Lung microvascular endothelial cell (primary cell): ENCODE measurements at places on chromosomes 5 and 9. TPM values are rescaled to one million over a fixed set of nuclear protein-coding genes. Genes with fewer than 3 reads are reported as not detected.

Gene ATP10B
- total RNA-seq, result under 0.01 TPM in 2 replicates

Gene PSD2
- under 0.01 TPM in 1 of 2 replicates, not detected in the other for total RNA-seq

Gene BNIP1
- total RNA-seq, result 11.6 and 15.9 TPM in 2 replicates

Gene TCF7
- total RNA-seq, result under 0.01 and 0.22 TPM in 2 replicates

Gene C5orf58
- total RNA-seq, result not detected in 2 replicates

Gene OR1L1
- not detected in 2 replicates for total RNA-seq

GRCh38 chr5:167880420-167880819 lies 411.0 kb upstream of the WWC1 start:
- no peak for DNase-seq

DNA sequence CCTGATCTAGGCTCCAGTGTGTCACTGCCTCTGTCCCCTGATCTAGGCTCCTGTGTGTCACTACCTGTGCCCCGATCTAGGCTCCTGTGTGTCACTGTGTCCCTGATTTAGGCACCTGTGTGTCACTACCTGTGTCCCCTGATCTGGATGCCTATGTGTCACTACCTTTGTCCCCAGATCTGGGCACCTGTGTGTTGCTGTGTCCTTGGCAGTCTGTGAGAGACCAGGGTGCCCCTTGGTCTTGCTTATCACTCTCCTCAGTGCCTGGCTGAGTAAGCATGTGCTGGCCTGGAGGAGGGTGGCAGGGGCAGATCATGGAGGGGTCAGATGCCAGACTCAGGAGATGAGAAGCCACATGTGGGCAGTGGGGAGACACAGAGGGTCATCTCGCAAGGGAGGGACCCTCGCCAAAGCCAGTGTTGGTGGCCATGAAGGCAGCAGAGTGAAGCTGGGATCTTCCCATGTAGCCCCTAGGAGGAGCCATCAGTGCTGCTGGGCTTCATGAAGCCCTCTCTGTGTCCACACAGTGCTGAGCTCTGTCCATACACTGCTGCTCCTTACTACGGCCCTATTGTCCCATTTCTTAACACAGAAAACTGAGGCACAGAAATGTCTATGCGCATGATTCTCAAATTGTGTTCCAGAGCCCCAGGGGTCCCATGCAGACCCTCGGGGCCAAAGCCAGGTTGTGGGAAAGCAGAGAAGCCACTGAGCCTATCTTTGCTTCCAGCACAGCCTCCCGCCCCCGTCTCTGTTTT lies 15.5 kb downstream of the OLFML2A start:
- DNase-seq, result no peak

- no peak for DNase-seq
Measured at GRCh38 chr5:73282383-73282782, 109.4 kb downstream of the TMEM174 start.

GRCh38 chr5:145830594-145830993 lies 4.5 kb downstream of the PRELID2 start:
- DNase-seq, result no peak

- DNase-seq, result no peak
Measured at GRCh38 chr5:6333182-6333905, 45.0 kb downstream of the MED10 start.

DNA sequence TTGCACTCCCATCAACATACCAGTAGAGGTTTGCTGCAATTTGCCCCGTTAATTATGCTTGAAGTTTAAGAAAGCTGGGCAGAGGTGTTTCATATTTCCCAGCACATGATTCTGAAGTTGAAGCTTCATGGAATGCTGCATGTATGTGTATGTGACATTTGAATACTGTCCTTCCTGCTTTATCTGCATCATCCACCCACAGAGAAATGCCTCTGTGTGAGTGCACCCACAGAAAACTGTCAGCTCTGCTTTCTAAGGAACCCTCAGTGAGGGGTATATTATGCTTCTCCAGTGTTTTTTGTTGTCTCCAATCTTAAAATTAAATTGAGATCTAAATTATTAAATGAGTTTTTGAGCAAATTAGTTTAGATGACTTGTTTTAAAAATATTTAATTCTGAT lies 358.1 kb upstream of the PIK3R1 start:
- DNase-seq, result no peak

GRCh38 chr5:147454996-147455677 lies 54.7 kb downstream of the DPYSL3 start:
- no peak for DNase-seq

DNA sequence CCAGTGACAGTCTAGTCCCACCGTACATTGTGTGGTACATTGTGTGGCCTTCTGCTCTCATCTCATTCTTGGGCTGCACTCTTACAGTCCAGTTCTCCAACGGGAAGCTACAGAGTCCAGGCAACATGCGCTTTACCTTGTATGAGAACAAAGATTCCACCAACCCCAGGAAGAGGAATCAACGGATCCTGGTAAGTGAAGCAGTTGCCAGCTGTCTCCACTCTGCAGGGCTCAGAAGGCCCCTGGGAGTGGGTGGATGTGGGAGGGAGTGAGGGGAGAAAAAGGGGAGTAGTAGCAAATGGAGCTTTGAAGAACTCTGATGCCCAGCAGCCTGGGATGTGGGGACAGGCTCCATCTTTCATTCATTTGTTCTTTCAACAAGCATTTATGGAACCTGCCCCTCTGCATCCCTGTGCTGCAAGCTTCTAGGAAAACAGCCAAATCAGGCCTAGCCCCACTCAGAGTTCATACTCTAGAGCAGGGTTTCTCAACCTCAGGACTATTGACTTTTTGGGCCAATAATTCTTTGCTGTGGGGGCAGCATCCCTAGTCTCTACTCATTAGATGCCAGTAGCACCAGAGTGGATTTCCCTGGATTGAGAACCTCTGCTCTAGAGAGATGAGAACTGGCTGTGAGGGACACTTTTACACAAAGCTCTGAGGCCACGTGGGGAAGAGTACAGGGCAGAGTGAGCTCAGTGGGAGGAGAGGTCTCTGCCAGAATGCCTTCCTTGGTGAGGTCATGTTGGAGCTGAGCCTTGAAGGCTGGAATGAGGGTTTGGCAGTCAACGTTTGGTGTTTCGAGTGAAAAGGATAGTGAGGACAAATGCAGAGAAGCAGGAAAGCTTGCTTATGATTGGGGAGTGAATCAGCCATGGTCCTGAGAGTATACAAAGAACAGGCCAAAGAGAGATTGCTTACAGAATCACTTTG lies 1.1 kb downstream of the POLR1E start:
- DNase-seq, result peak; percentile 62

GRCh38 chr9:134243778-134244467 lies 79.6 kb upstream of the RNU6ATAC start:
- no peak for DNase-seq

DNA sequence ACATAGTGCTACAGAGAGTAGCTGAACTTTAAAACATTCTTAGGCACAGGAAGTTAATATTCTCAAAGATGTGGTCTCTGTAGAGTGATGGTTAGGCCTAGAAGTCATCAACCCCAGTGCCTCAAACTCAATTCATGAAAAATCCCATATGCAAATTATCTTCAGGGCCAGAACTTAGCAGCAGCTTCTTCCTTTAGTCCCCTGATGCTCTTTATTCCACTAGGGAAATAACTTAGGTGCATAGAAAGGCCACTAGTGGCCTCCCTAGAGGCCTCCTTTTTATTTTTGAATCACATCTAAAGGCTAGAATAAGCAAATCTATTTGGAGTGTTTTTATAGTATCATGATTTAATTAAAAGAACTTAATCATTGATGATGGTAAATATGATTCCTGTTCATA lies 88.3 kb downstream of the GIN1 start:
- DNase-seq, result peak; percentile 6

- DNase-seq, result no peak
Measured at GRCh38 chr9:22976454-22976853, 529.8 kb downstream of the DMRTA1 start.

- no peak for DNase-seq
Measured at GRCh38 chr5:72296256-72296655, 23.8 kb downstream of the MRPS27 start.

GRCh38 chr5:62127098-62127736 lies 178.8 kb upstream of the KIF2A start:
- DNase-seq, result no peak

DNA sequence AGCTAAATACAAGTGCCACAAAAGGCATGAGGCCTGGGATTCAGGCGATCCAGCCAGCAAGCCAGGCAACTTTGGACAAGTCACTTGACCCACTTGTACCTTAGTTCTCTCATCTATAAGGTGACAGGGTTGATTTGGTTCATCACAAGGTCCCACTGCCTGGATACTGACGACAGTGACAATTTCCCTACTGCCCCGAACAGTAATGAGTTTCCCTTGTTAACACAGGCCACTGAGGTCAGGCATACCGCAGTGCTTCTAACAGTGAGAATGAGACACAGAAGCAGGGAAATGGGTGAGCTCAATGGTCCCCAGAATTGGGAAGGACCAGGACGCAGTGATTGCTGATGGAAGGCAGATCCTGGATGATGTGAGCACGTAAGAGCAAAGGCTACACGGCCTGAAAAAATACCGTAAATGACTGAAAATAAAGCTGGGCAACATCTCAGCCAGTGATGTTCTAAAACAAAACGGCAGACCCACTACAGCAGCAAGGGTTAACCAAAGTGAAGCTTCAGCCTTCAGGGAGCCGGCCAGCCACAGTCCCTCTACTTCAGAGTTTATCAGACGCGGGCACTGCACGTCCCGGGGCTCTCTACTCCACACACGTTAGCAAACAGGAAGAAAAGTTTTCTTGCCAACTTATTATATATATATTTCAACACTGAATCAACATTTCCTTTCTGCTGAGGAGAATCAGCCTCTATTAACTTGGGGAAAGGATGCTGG lies 846 bp downstream of the MGAT1 start:
- DNase-seq, result no peak

DNA sequence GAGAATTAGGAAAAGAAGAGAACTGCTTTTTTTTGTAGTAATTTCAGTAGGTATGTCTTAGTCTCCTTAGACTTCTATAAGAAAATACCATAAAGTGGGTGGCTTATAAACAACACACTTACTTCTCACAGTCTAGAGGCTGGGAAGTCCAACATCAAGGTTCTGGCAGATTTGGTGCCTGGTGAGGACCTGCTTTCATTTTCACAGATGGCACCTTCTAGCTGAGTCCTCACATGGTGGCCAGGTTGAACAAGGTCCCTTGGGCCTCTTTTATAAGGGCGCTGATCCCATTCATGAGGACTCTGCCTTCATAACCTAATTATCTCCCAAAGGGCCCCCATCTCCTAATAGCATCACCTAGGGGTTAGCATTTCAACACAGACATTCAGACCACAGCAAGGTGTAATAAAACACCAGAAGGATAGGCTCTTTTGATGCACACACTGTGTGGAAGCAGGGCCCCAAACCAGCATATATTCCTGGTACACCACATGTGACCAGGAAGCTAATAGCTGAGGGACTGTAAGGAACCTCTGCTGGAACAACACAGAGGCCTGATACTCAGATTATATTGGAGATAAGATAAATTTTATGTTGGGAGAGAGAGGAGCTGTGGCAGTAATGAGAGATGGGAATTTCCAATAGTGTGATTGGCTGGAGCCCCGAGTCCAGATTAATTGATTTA lies 384.9 kb downstream of the RAB3C start:
- DNase-seq, result no peak

DNA sequence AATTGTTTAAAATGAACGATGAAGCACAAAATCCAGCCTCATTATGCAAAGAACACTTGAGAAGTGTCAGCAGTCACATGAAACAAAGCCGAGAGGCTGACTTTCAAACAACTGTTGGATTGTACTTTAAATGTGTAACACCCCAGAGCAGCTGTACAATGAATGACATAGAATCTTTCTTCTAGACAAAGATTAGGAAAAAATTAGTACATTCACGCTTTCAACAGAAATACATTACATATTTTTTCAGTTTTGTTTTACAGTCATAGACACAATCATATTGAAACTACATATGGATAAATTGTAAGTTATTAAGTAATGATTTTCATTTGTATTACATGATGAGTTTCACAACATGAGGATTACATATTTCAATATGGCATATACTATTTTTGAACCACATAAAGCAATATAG lies 10.6 kb upstream of the AGXT2 start:
- DNase-seq, result no peak

GRCh38 chr5:10301842-10302610 lies 5.7 kb downstream of the CMBL start:
- DNase-seq, result peak; percentile 10

- no peak for DNase-seq
Measured at GRCh38 chr5:139667730-139668063, 19.5 kb downstream of the CXXC5 start.

- no peak for DNase-seq
Measured at GRCh38 chr9:117596678-117597077, 107.5 kb upstream of the TLR4 start.

- peak; percentile 20 for DNase-seq
Measured at GRCh38 chr5:31487506-31487905, 44.4 kb downstream of the DROSHA start.

- peak; percentile 73 for DNase-seq
Measured at GRCh38 chr5:36741128-36741527, 134.7 kb downstream of the SLC1A3 start.
